Subcutaneous adipose tissue (tissue), 4 donors: ENCODE measurements at places on chromosomes 4 and X. TPM values are rescaled to one million over a fixed set of nuclear protein-coding genes. Genes with fewer than 3 reads are reported as not detected.

KCND1 gene
- total RNA-seq, result 1.7 TPM

TLL1 gene
- 9.5 TPM for total RNA-seq

AFP gene
- total RNA-seq, result not detected

NWD2 gene
- total RNA-seq, result 0.22 TPM

ANKRD50 gene
- total RNA-seq, result 14.5 TPM

GAGE2A gene
- total RNA-seq, result not detected

SFRP2 gene
- total RNA-seq, result not detected

ABRAXAS1 gene
- total RNA-seq, result 17.3 TPM

PPARGC1A gene
- total RNA-seq, result 4.4 TPM

GSX2 gene
- total RNA-seq, result not detected

HSFX3 gene
- not detected for total RNA-seq

EDNRA gene
- total RNA-seq, result 2.9 TPM

MAGEA12 gene
- total RNA-seq, result not detected

FRMD7 gene
- not detected for total RNA-seq

PRDM8 gene
- 2.1 TPM for total RNA-seq

TEX13C gene
- total RNA-seq, result not detected

TBX22 gene
- total RNA-seq, result not detected

MXD4 gene
- 47.9 TPM for total RNA-seq

GAGE12E gene
- total RNA-seq, result not detected

STS gene
- 21.1 TPM for total RNA-seq

PFKFB1 gene
- total RNA-seq, result 54.6 TPM

NLGN3 gene
- 0.22 TPM for total RNA-seq

PALLD gene
- 115 TPM for total RNA-seq

PTPN13 gene
- 28.6 TPM for total RNA-seq

RPL36A gene
- 1,477 TPM for total RNA-seq

CYLC1 gene
- total RNA-seq, result not detected

COX18 gene
- 17.3 TPM for total RNA-seq

USP17L20 gene
- total RNA-seq, result not detected
